Tibial nerve (tissue), 4 donors: ENCODE measurements at places on chromosomes 11 and 22. TPM values are rescaled to one million over a fixed set of nuclear protein-coding genes. Genes with fewer than 3 reads are reported as not detected.

Gene NOX4
- 38.4 TPM for total RNA-seq

GRCh38 chr11:128904656-128905344 lies 13.6 kb downstream of the KCNJ5 start:
- DNase-seq, result no peak

GRCh38 chr11:7904917-7905316 lies 26.2 kb downstream of the OR10A6 start:
- no peak for DNase-seq

DNA sequence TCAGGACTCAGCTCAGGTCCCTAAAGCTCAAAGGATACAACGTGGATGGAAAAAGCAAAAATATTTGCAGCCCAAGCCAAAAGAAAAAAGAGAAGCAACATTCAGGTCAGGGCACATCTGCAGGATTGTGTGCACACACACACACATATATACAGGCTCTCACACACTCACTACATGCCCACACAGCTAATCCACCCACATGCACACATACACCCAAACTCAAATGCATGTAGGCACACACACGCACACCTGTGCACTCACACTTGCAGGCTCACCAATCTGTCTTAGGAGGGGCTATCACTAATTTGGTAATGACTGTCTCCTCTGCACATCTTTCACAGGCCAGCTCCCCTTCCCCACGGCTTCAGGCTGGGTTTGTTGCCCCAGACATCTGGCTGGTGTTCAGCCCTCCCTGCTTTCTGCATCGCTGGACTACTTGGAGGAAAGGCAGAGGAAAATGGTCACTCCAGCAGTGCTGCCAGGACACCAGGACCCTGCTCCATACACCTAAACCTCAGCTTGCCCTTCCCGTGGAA lies 103.6 kb upstream of the DRD2 start:
- no peak for DNase-seq

DNA sequence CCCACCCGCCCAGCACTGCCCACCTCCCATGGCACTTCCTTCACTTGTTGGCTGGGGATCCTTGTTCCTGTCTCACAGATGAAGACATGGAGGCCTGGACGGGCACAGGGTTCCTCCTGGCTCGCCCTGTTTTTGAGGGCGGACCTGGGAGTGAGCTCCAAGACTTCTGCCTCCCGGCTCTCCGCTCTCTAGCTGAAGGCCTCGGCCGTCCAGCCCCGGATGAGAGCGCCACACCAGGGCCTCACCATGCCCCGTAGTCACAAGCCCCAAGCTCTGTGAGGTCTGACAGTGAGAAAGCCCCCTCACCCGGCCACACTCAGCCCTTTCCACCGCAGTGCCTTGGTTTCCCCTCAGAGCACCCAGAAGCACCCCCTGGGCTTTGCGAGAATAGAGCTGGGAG lies 9.1 kb downstream of the TPCN2 start:
- no peak for DNase-seq

GRCh38 chr11:125082611-125083311 lies 19.7 kb downstream of the SLC37A2 start:
- no peak for DNase-seq

DNA sequence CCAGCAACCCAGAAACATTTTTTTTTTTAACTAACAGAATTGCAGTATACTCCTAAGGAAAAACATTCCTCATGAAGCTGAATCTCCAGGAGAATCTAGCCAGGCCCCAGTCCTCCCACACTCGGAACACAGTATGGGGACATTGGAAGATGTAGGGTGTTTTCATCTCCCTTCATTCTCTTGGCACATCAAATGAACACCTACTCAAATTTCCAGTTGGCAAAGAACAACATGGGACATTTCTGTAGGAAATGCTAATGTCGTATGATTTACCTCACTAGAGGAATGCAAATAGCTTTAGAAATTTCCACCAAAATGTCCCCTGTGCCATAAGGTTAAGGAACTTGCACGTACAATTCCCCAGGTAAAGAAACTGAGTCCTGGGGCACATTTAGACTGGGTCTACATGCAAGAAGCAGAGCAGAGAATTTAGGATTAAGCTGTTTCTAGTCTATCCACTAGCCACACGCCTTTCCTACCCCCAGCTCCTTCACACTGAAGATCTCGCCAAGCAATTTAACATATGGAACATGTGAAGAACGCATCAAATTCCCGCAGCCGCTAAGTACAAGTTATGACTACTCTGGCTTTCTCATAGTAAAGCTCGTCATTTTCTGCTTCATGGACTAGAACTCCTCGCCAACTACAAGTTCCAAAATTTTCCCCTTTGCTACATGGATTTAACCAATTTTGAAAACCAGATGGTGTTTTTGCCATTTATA lies 2.9 kb upstream of the CADM1 start:
- no peak for DNase-seq

GRCh38 chr11:19696073-19696472 lies 16.6 kb upstream of the NAV2 start:
- DNase-seq, result no peak

GRCh38 chr11:56491270-56491669 lies at the start of gene OR5M8:
Gene OR5M8 (minus strand): TSS chr11:56491370. CDS start chr11:56491370, 0 bp downstream.
- no peak for DNase-seq
